ENCODE measurements at places on chromosomes 5 and 9.

GRCh38 chr5:157509587-157509986 is 49.6 kb downstream of the NIPAL4 start:
- no peak for DNase-seq

DNA sequence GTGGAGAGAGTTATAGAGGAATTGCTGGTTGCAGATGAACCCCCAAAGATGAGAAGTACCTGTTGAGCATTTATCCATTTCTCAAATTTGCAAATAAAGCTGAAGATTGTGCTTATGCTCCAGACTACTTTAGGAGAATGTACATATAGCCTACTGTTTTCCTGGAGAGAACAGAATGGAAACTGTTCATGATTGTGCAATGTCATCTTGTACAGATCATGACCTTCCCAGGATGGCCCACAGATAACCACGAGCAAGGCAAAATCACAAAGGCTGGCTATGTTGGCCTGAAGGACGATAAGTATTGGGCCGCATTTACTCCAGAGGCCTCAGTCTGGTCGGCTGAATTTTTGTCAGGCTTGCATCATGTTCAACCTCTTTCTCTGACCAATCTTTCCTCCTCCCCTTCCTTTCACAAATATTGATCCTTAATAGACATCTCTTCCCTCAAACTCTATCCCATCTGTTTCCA is 28.5 kb upstream of the RICTOR start:
- no peak for DNase-seq

- no peak for DNase-seq
Measured at GRCh38 chr5:147223343-147223742, 11.5 kb upstream of the STK32A start.

DNA sequence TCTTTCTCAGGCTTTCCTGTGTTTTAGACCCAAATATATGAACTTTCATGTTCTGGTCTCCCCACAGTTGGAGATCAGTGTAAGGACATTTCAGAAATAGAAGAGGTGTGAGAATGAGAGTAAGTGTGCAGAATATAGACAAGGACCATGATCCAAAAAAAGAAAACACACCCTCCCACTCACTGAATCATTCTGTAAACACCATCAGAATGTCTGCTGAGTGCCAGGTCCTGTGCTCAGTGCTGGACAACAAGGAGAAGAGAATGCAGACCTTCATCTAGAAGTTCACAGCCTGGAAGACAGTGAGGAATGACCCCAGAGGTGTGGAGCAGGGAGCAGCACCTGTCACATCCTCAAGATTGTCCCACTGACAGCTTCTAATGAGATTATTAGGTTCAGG is 19.1 kb upstream of the SH3RF2 start:
- DNase-seq, result no peak

GRCh38 chr5:136811086-136811485 is 445.7 kb upstream of the TRPC7 start:
- DNase-seq, result no peak

GRCh38 chr5:14251733-14252132 is 108.6 kb downstream of the TRIO start:
- DNase-seq, result no peak

DNA sequence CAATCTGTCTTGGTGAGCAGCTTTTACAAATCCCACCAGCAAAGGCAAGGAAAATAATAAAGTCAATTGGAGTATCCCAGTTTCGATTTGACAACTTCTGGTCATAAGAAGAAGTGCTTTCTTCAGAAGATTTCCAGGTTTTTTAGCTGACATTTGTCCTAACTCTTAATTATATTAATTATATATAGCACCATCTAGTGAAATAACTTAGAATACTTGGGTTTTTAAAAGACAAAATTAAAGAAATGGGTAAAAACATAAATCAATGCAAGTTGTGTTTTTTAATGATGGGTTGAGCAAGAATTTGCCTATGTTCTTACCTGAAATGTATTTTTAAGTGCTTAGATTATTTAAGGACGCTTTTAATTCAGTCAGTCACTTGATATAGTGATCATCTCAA is 421.8 kb downstream of the ACTL7B start:
- no peak for DNase-seq

- DNase-seq, result no peak
Measured at GRCh38 chr9:124270504-124271335, 13.0 kb downstream of the NEK6 start.

GRCh38 chr5:178137991-178138390 is 7.2 kb downstream of the RMND5B start:
- no peak for DNase-seq

DNA sequence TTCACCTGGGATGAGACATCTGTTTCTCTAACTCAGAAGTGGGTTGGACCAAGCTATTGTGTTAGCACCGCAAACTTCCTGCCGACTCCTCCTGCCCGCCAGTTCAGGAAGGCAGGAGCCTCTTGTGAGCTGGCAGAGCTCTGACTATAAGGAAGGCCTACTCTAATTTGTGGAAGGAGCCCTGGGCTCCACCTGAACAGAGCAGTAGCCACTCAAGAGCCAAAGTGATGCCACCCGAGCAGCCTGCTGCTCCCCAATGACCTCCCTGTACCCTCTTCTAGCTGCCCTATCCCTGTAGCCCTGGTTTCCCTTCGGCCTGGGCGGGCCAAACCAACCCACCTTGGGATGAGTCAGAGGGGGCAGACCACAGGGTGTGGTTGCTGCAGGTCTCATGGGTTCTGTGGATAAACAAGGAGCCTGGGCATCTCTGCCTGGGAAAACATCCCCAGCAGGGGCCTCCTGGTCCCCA is 81.6 kb downstream of the PSD2 start:
- no peak for DNase-seq

- no peak for DNase-seq
Measured at GRCh38 chr5:59489551-59489950, 404.0 kb downstream of the PDE4D start.

GRCh38 chr9:79807971-79808370 is 236.2 kb downstream of the TLE4 start:
- DNase-seq, result no peak

DNA sequence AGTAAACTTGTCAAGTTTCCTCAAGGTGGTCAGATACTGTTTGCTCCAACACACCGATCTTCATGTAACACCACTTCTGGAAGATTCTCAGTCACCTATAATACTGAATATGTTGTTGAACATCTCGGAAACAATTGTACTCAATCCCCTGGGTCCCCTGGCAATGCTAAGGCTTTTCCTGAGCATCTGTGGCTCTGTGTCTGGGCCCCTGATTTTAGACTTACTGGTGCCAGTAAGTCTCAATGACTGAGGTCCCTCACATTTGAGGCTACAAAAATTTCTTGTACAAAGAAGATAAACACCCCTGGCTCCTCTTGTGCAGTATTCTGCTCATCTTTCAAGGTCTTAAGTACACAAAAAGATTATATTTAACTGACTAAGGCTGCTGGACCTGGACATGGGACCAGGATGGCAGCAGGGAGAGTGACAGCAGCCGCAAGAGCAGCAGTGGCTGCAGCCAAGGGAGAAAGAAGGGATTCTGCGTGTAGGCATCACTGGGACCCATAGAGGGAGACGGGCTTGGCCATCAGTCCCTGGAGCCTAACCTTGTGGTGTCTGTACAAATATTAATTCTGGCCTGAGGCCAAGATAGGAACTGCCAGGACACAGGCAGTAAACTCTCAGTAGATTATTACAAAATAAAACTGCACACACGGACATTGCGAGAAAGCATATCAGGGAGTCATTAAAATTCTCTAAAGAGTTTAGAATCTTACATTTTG is 49.0 kb upstream of the TNPO1 start:
- no peak for DNase-seq

DNA sequence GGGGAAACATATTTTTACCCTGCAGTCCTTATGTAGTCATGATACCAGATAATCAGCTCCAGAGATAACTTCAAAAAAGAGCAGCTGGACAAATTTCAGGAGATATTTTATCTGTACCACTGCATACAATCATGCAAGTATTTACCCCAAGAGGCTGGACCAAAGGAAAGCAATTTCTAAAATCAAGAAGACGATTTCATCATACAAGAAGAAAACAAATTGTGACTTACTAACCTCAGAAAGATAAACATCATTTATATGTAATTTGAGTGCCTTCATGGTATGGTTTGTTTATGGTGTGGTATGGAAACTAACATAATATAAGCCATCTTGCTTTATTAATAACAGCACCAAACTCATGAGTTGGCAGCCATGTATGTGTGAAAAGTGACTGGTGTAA is 603.6 kb downstream of the PSAT1 start:
- DNase-seq, result no peak

DNA sequence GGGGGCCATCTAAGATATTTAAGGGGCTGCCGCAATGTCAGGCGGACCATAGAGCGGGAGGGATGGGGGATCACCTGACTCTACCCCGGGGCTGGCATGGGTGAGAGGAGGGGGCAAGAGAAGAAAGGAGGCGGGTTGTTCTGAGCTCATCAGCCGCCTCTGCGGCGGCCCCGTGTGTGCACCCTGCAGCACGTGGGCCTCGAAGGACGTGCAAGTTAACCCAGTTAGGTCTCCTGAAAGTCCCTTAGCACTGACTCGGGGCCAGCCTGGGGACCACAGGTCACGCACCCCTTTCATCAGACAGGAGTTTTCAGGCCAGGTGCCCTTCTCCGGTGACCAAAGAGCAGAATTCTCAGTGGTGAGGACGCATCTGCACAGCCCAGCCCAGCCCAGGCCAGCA is 58.0 kb downstream of the UBE2QL1 start:
- DNase-seq, result no peak

DNA sequence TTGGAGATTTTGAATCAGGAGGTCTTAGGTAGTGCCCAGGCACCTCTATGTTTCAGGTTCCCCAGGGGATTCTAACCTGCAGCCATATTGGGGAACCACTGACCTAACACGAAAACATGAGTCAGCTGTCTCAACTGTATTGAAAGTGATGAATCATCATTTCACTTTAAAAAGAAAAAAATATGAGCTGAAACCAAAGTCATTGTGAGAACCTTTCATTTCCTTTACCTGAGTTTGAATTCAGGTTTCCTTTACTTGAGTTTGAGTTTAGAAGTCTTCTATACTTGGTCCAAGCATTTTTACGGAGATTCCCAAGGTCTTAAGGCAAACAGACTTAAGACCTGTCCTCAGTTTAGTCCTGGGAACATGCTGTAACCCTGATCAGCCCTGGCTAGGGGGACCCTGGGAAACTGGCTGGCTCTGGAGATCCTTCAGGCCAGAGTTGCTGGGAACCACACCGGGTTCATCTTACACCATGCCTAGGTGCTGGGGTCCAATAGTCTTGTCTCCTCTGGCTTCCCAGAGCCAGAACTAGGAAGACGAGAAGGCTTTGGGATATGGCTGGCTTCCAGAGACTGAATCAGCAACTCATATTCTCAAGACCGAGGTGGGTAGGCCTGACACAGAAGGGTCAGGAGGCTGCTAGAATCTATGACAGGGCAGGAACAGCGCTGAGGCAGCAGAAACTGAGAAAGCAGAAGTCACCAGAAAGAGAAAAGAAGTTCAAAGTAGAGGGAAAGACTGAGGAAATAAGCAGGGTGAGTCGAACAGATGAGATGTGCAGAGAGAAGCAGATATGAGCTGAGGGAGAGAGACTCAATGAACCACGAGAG is 16.4 kb upstream of the PDCD1LG2 start:
- DNase-seq, result no peak

DNA sequence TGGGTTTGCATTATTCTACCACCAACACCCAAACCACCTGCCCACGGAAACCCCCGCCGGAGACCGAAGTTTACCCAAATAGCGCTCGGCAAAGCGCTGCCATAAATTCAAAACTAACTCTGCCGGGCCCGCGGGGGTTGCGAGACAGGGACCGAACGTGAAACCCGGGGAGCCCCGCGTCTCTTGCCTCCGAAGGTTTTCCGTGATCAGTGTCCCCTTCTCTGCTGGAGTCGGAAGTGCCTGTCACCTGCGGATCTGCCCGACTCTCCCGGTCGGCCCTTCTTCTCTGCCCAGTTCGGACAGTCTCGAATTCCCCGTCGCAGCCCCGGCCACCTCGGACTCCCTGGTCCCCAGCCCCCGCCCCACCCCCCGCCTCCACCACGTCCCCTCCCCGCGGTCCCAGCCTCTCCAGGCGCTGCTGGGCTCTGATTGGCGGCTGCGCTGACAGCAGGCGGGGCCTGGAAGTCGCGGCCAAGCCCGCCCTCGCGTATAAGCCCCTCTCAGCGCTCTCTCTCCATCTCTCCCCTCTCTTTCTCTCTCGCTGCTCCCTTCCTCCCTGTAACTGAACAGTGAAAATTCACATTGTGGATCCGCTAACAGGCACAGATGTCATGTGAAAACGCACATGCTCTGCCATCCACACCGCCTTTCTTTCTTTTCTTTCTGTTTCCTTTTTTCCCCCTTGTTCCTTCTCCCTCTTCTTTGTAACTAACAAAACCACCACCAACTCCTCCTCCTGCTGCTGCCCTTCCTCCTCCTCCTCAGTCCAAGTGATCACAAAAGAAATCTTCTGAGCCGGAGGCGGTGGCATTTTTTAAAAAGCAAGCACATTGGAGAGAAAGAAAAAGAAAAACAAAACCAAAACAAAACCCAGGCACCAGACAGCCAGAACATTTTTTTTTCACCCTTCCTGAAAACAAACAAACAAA is at the start of gene RORB:
RORB (plus strand) TSS at position 517 of the 929 bp plus-strand sequence. CDS start 642 bp downstream, outside the sequence.
- no peak for DNase-seq

- no peak for DNase-seq
Measured at GRCh38 chr9:22211588-22212360, 202.7 kb upstream of the CDKN2B start.

DNA sequence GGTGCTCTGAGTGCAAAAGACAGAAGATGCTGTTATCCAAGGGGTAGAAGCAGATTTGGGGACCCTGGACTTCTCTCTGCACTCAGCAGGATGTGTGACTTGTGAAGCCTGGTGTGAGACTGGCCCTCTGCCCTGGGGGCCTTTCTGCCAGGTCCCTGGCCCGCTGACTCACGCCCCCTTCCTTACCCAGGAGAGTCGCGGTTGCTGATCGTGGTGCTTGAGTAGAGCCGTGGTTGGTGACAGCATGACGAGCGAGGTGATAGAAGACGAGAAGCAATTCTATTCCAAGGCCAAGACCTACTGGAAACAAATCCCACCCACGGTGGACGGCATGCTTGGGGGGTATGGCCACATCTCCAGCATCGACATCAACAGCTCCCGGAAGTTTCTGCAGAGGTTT is 6.5 kb downstream of the NTMT1 start:
- DNase-seq, result no peak

GRCh38 chr5:170183816-170184687 is 48.7 kb upstream of the C5orf58 start:
- no peak for DNase-seq

DNA sequence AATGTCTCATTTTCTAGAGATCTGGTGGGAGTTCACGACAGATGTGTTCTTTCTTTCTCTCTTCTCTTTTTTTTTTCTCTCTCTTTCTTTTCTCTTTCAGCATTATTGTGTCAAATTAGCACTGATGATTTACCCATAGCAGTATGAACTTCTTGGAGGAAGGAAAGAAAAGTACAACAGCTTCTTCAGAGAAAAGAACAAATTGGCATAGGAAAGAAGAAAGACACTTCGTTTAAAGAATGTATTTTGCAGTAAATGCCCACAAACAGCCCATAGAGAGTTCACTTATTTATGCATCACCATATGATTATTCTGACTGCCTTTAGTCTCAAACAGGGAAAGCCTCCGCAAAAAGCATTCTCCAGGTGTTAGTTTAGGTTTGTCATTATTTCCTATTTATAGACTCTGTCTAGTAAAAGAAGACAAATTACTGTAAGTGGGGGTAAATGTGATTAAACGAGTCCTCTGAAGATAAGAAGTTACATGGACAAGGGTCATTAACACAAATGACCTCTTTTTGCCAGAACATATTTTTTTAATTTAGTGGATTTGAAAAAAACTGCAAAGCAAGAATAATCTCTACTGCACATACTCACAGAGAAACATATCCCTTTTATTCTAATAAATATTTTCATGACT is 68.0 kb downstream of the POU5F2 start:
- DNase-seq, result no peak

GRCh38 chr9:115442054-115442453 is 324.1 kb upstream of the TNC start:
- DNase-seq, result no peak
